Bone marrow (tissue), 2 donors: ENCODE measurements at places on chromosomes 4 and X.

- DNase-seq = no peak
Measured at GRCh38 chrX:129233786-129234185, 289.5 kb downstream of the SMARCA1 start.

DNA sequence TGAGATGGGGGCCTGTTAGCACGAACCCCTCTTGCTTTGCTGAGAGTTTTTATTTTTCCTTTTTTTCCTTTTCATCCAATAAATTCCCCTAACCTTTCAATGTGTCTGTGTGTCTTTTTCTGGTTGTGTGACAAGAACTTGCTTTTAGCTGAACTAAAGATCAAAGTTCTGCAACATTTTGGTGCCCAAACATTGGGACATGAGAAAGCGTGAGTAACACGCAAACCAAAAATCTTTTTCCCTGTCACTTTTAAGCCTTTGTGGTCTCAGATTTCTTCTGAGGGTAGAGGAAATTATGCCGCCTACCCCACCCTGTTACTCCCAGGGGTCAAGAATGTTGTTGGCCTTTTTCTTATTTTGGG is 141.8 kb upstream of the CPXCR1 start:
- no peak for DNase-seq

- no peak for DNase-seq
Measured at GRCh38 chrX:18291006-18291545, 63.4 kb downstream of the SCML2 start.

- no peak for DNase-seq
Measured at GRCh38 chr4:14827111-14827510, 175.2 kb upstream of the CPEB2 start.

DNA sequence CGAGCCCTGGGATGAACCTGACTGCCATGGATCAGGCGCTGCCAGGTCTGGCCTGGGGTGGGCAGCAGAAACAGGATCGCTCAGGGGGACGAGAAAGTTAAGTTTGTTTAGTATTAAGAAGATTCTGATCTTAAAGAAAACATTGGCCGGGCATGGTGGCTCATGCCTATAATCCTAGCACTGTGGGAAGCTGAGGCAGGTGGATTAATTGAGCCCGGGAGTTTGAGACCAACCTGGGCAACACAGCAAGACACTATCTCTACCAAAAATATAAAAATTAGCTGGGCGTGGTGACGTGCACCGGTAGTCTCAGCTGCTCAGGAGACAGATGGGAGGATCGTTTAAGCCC is 696 bp upstream of the FLNA start:
- no peak for DNase-seq

- no peak for DNase-seq
Measured at GRCh38 chrX:15127010-15127409, 142.9 kb downstream of the ASB9 start.

- no peak for DNase-seq
Measured at GRCh38 chrX:18949291-18949943, 34.5 kb downstream of the PHKA2 start.

DNA sequence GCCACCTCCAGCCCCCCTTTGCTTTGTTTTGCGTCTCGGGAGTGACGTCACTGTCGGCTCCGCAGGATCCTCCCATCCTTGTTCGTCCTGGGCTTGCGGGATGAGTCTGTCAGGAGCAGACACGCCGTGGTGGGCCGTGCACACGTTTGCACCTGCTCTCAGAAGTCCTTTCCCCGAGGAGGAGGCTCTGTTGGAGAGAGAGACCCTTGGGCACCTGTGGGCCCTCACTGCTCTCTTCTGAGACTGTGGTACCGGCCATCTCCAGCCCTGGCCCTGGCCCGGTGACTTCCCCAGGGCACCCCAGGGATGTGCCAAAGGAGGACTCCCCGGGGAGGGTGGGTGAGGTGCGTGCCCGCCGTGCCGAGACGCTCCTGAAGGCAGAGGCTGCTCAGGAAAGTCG is 76.1 kb upstream of the PPP2R3B start:
- no peak for DNase-seq

DNA sequence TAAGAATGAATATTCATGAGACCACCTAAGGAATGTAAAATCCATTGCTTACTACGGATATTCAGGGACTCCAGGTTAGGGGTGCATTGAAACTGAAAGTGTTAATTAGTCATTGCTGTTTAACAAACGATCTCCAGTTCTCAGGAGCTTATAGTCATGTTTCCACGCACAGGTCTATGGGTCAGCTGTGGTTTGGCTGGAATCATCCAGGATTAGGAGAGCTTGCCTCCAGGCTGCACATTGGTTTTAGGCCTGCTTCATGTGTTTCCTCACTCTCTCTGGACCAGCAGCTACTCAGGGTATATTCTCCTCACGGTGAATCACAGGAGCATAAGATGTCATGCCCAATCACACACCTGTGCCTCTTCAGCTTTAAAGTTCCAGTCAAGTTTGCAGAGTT is 98.9 kb downstream of the ATXN3L start:
- DNase-seq = no peak

DNA sequence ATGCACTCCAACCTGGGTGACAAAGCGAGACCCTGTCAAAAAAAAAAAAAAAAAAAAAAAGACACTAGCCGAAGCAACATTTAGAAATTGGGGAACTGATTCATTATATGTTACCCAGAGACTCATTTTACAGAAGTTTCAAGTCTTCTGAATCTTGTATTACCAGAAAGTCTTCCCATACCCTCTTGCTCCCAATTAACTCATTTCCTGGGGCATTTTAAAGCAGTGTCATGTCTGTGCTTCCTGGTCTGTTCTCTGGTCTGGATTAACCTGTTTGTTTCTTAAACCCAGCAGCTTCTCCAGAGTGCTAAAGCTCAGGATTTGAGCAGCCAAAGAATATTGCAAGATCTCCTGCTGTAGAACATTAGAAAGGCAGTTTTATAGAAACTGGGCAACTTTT is 43.7 kb downstream of the FRMPD3 start:
- DNase-seq = no peak

DNA sequence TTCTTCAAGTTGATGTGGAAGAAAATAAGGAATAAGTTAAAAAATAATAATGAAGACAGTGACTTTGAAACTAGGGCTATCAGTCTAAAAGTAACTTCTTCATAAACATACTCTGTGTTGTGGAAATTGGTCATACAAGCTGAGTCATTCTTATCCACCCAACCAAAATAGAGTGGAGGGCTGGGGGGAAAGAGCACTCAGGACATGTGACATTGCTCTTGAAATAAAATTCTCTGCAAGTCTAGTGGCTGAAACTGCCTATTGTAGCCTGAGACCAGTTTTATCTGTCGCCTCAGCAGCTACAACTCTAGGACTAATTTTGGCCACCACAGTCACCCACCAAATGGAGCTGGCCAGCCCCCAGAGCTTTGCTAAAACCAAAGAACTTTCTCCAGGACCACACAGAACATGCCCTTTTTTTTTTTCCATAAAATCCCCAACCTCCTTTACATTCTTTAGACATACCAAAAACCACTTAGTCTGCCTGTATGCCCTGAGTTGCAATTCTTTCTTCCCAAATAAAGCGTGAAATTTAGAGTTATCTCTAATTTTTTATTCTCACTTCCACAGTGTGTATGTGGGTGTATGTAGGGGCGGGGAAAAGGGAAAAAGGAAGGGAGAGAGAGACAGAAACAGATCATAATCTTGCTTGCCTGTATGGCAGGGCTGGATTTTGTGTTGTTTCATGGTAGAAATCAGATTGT is 23.0 kb upstream of the SLC25A4 start:
- DNase-seq = no peak

DNA sequence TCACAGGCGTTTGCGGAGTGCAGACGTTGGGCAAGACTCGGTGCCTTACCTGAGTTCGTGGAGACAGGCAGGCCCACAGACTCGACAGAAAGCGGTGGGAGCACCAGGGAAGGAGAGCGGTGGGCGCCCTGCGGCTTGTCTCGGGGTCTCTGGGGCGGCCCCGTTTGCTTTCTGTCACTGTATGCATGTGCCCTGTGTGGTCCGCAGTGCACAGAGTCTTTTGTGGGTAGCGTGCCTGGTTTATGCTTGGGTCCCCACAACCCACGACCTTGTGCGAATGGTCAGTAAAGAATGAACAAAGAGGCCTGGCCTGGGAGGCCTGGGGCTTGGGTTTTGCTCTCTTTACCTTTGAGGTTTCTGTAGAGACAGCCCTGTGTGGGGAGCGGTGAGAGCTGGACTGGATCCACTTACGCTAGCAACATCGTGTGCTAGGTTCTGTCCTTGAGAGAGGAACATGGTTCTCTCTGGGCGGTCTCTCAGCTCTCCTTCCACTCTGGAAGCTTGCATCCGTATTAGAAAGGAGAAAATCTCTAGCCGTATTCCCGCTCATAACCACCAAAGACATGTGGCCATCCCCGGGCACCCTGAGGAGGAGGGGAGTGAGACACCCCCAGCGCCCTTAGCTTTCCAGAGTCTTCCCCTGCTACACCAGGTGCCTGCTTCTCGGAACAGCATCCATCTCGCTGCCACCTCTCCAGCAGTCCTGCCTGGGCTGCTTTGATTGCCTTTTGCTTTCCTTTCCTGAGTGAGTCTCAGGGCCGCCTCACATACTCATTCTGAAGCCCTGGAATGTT is 1.2 kb downstream of the TADA2B start:
- no peak for DNase-seq

DNA sequence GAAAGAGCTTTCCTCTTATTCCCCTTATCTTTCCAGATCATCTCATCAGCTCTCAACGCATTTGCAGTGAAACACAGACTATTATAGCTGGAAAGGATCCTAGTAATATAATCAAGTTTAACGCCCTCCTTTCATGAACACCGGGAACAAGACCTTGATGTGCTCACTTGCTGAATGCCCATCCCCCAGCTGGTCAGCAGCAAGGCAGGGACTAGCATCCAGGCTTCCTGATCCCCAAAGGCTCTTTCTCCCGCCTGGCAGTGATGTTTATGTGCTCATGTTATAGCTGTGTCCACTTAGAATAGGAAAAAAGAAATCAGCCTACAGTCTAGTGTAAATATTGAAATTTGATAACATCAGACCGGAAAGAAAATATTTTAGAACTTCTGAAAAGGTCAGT is 24.6 kb downstream of the GPC4 start:
- no peak for DNase-seq
